ENCODE measurements at places on chromosomes 16 and 17.

- DNase-seq = peak; percentile 91
Measured at GRCh38 chr17:68704871-68705713, 103.9 kb upstream of the FAM20A start.

- DNase-seq = no peak
Measured at GRCh38 chr17:77119668-77120301, 21.0 kb upstream of the SEC14L1 start.

DNA sequence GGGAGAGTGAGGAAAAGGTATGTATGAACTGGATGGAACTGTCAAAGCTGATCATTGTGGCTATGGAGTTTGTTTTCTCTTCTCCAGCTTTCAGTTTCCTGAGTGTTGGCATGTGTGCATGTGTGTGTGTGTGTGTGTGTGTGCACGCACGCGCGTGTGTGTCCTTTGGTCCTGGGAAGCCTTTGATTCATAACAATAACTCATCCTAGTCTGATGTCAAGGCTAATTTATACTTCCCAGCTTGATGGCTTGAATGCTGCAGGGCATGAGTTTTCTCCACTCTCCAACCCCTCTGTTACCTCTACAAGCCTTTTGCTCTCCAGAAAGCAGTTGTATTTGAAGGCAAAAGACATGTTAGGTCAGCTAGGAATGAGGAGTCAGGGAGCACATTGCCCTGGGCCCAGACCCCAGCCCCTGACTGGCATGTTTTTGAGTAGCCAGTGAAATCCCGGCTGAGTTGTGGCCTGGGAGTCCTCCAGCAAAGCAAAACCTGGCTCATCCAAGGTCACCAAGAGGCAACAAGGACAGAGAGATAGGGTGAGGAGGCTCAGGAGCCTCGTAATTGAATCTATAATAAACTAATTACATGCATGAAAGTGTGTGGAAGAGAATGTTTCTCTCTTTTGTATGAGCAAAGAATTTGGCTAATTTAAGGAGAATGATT is 8.9 kb upstream of the CDC42EP4 start:
- no peak for DNase-seq

DNA sequence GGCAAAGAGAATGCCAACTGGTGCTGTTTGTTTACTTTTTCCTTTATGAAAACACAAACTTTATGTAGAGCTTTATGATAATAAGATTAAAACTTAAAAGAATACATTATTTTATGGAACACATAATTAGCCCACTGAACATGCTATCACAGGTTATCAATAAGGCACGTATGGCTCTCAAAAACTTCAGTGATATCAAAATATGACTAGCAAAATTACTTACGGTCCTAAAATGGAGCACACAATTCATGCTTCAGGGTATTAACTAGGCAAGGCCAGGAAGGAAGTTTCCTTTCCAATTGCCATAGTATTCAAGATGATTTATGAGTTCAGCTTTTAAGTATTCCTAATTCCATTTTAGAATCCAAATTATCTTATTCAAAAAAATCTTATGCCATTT is 3.6 kb downstream of the RNF43 start:
- DNase-seq = no peak

DNA sequence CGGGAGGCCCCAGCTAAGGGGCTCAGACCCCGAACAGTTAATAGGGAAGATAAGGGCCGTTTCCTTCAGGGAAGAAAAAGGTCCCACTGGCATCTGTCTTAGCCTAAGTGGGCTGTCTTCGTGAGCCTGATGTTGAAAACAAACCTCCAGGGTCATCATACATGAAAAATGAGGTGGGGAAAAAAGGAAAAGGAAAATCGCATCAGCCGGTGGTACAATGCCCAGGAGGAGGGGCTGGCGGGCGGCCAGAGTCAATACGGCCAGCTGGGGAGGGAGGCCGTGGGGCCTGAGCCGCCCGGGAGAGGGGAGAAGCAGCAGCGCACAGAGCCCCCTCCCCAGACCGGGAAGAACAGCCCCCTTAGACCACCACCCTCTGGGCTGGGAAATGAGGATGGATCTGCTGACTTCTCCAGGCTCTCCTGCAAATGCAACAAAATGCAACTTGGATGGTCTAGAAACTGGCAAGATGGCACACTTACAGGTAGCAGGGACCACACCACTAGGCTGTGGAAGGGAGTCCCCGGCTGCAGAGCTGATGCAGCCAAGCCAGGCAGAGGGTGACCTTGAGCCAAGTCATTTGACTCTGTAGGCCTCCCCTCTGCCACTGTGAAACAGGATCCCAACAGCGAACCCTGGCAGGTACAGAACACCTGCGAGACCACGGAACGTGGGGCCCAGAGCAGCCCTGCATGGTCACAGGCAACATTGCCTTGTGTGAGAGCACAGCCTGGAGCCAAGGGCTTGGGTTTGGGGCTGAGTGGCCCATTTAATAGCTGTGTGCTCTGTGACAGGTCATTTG is 448.5 kb downstream of the SOX9 start:
- no peak for DNase-seq

DNA sequence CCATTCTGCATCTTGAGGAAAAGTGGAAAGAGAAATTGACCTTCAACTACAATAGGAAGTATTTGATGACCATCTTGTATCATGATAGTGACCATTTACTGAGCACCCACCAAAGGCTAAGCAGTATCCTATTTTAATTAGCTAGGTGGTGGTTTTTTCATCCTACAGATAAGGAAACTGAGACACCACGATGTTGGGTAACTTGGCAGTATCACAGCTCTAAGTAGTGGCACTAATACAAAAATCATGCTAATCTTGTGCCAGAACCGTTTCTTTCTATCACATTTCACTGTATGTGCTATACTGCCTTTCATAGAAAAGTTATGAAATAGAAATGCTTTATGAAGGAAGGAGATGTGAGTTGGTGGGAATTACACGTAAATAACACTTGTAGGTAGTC is 2.3 kb downstream of the EVI2B start:
- DNase-seq = no peak

- DNase-seq = peak; percentile 78
Measured at GRCh38 chr16:4323845-4324488, 8.1 kb downstream of the GLIS2 start.

- DNase-seq = peak; percentile 9
Measured at GRCh38 chr16:24255456-24256371, at the start of gene CACNG3. Gene CACNG3 (plus strand): TSS chr16:24256335. CDS start chr16:24256755, 420 bp downstream.

DNA sequence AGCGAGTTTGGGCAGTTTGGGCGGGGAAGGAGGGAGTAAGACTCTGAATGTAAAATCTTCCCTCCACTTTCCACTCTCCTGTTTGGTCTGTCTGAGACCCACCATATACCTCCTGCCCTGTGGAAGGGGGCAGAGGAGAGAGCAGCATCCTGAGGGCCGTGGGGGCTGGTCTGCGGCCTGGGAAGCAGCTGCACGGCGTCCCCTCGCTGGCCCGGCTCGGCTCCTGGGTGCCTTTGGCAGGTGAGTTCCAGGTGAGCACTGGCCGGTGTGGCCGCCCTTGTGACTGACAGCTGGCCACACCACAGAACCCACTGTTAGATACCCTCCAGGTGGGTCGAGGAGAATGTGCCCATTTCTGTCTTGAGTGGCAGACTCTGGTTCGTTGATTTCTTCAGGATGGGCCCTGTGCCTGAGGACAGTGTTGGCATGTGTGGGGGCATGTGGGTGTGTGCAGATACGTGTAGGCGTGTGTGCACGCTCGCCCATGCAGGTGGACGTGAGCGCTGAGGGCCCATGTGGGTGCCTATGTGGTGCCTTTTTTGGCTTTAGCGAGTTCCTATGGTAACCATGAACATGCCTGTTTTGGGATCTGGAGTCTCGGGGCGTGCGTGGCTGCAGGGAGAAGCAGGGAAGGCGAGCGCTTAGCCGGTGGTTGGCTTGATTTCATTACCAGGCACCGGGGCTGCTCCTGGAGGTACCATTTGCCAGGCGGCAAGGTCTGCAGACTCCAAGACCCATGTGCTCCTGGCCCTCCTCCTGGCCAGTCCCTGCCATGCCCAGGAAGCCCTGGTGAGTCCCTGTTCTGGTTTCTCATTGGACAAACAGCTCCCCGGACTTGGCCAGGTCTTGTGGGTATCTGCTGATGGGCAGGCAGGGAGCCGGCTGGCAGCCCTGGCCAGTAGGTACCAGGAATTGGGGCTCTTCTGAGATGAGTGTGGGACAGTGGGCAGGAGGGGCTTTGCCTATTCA is 12.4 kb downstream of the RAP1GAP2 start:
- no peak for DNase-seq

DNA sequence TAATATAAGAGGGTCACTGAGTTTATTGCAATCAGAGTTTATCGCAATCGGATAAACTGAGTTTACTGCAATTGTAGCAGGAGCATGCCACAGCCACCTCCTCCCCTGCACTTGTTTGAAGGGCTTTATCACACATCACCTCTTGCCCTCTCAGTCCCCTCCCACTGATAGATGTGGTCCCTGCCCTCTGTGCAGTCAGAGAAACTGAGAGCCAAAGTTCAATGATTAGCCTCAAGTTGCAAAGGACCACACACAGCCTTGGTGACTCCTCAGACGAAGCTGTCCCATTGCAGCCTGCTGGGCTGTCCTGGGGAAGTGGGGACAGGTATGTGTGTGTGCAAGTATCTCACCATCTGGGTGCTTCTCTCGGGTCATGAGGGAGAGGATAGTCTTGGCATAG is 13.6 kb downstream of the ACLY start:
- DNase-seq = no peak

- peak; percentile 2 for DNase-seq
Measured at GRCh38 chr17:58156839-58157803, 8.9 kb downstream of the OR4D1 start.

- no peak for DNase-seq
Measured at GRCh38 chr17:56913000-56913311, 893 bp downstream of the TRIM25 start.

- no peak for DNase-seq
Measured at GRCh38 chr17:74592087-74592990, at the start of gene CD300LD. Gene CD300LD (minus strand): TSS chr17:74592283. CDS start chr17:74592202, 81 bp downstream.

GRCh38 chr17:40372031-40372430 is 7.5 kb upstream of the GJD3 start:
- DNase-seq = no peak

GRCh38 chr17:44826123-44826790 is 3.8 kb downstream of the GJC1 start:
- DNase-seq = no peak

GRCh38 chr17:63611354-63611753 is 10.7 kb downstream of the TACO1 start:
- no peak for DNase-seq

DNA sequence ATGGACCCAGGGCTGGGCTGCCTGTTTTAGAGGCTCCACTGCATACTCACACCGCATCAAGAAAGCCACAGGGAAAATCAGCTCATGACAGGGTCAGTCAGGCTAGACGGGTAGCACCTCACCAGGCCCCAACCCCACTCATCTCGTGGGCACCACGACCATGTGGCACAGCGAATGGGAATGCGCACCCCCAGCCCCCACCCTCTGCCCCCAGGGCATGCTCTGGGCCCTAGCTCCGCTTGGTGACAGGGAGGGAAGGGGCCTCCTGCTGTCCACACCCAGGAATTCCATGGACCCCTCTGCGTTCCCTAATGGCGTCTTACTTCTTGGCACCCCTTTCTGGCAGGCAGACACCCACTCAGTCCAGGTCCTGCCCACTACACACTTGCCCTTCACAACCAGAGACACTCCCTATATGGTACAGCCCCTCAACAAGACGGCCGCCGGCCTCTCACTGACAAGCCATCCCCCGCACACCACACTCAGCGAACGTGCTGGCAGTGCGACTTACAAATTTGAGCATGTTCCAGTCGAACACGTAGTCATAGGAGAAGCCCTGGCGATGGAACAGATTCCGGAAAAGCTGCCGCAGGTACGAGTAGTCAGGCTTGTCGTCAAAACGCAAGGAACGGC is 22.1 kb downstream of the SLC16A3 start:
- no peak for DNase-seq

GRCh38 chr16:67350324-67350723 is 23.7 kb downstream of the LRRC36 start:
- no peak for DNase-seq

DNA sequence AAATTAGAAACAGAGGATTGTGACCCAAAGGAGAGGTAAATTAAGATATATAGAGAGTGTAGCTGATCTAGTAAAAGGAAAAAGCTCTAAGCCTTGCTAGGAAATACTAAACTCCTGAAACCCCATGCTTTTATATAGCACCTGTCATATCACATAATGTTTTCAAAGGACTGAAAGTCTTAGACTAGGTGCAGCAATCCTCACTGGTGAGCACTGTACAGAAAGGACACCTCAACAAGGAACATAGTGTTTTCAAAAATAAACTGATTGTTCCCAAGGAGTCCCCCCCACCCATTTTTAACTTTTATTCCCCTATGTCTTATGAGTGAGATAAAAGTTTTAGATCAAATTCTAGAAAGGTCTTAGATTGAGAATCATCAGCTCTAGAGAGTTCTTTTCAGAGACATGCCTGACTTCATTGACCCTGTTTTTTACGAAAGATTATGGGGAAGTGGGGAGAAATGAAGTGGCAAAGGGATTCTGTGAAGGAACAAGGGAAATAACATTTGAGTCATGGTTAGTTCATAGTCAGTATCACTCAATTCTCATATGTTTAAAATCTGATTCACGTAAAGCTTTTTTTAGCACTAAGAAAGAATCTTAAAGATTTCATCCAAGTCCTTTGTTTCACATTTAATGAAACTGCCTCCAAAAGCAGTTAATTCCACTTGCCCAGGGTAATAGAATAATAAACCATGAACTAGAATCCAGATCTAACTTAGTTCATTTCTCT is 166.4 kb downstream of the CYB561 start:
- no peak for DNase-seq

- no peak for DNase-seq
Measured at GRCh38 chr17:12773153-12773552, 16.1 kb upstream of the ARHGAP44 start.

DNA sequence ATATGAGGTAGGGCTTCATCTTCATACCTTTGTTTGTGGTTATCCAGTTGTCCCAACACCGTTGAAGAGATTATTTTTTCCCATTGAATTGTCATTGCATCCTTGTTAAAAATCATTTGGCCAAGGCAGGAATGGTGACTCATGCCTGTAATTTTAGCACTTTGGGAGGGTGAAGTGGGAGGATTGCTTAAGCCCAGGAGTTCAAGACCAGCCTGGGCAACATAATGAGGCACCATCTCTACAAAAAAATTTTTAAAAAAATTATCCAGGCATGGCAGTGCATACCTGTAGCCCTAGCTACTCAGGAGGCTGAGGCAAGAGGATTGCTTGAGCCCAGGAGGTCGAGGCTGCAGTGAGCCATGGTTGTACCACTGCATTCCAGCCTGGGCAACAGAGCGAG is 223.9 kb downstream of the TANC2 start:
- DNase-seq = no peak

GRCh38 chr17:50203604-50204345 is 2.3 kb upstream of the COL1A1 start:
- peak; percentile 90 for DNase-seq

Data from fibroblast of villous mesenchyme (primary cell).